Stimulated activated CD8-positive, alpha-beta memory T cell treated with anti-CD3 and anti-CD28 coated beads, Interleukin-4, amount 100 ng/mL, for 1 hour (primary cell): ENCODE measurements at places on chromosomes 12 and 14.

DNA sequence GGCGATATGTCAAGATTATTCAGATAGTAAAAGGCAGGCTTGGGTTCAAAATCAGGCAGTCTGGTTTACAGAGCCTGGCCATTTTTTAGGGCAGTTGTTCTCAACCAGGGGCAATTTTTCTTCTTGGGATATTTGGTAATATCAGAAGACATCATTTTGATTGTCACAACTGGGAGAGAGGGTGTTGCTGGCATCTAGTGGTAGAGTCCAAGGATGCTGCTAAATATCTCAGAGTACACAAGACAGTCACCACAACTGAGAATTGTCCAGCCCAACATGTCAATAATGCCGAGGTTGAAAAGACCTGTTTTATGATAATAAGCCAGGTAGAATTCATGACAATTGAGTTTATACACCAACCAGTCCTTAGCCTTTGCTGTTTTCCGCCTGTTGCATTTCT, 733.9 kb downstream of the NRXN3 start:
- DNase-seq, result no peak

DNA sequence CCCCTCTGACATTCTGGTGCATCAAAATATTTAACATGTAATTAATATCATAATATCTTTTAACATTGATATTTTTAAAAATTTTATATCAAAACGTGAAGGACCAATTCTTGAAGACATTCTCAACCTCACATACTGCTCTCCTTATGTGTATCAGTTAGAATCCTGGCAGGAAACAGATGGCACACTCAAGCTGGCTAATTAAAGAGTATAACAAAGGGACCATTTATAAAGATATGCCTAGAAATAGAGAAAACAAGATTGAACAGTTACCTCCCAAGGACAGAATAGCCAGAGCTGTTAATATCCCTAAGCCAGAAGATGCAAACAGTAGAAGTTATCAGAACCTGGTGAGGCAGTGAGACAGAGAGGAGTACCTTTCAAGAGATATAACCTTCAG, 368.7 kb downstream of the NELL2 start:
- DNase-seq, result no peak

DNA sequence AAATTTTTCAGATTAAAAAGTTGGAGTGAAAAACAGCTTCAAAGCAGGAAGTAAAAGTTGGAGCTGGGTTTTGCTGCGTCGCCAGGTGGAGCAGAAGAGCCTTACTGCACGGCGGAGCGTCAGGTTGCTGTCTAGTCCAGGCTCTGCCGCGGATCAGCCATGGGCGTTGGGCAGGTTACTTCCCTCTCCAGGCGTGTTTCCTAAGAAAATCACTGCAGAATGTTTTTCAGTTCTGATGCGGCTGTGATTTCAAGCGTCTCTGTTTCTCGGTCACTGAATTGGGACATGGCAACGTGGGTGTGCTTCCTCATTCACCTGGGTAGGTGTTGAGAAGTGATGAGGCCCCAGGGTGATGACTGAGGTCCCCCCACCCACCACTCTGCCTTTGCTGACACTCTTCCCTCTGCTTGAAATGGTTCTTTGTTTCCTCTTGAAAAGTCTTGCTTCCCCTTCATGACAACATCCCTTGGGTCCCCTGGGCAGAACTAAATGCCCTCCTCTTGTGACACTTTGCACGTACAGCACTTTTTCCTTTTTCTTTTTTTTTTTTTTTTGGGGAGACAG, 7.6 kb downstream of the EVL start:
- no peak for DNase-seq

DNA sequence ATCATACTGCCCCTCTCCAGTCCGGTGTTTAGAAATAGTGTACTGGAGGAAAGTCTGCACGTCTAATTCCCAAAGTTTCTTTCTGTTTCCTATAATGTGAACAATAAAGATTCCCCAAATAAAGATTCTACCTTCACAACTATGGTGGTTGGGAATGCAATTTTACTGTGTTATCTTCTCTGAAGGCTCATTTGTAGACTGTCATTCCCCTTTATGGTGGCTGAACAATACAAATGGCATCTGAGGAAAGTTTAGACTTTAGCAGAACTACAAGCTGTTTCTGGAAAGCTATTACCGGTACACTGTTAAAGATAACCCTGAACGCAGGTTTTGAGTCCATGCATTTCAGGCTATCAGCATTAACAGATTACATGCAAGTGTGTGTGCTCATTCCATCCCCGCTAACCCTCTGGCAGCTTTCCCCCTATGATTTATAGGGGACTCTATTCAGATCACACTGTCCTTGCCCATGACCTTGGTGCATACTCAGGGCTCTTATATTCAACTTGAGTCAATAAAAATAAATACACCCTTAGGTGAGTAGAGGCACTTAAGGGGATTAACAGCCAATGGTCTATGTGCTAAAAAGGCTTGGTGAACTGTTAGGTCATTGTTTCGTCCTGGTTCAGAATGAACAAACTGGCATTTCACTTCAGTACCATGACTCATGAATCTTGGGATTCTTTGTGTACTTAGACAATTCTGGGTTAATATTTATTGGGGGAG, 60.7 kb upstream of the PYGL start:
- DNase-seq, result no peak
